ENCODE measurements at places on chromosomes 2 and 18.

DNA sequence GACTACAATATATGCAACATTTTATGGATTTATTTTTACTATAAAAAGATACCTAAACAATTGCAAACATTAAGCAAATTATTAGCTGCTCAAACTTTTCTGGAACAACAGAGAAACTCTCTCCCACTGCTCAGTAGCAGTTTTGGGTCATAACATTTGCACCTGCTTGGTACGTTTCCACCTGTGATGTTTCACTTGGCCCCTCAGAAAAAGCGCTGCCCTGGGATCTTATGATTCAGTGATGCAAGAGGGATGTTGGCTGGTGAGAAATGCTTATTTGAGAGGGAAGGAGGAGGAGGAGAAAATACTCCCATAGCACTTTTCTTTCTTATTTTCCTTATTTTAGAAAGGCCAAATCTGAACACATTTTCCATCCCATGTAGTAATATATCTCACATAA, 9.2 kb downstream of the IRS1 start:
- DNase-seq = no peak

DNA sequence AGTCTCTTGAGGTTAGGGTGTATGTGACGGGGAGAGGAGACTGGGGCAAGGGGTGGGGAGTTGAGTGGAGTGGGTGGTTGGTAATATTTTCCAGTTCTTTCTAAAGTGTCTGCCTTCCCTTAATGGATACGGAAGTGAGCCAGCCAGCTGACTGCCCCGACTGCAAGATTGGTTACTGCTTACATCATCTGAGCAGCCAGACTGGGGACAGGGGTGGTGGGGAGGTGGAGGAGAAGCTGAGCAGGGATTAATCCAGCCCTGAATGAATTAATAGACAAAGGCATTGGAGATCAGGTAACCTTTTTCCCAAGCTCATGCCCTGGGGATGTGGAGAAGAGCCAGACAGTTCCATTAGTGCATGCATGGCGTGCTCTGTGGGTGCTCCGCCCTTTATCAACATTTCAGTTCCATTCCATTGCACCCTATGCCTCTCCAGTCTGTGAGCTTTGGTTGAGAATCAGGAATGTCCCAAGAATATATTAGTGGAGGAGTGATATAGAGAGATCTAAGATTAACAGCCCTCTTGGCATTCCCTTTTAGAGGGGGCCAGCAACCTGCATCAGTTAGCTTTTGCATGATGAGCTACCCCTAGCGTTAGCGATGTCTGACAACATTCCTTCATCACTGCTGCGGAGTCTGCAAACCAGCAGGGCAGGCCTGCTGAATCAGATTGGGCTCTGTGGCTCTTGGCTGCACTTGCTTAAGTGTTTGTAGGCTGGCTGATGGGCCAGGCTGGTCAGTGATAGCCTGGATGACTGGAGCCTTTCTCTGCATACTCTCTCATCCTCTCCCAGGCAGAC, 67.4 kb downstream of the TNP1 start:
- DNase-seq = no peak

- peak; percentile 14 for DNase-seq
Observed at GRCh38 chr2:159249990-159250715, 36.4 kb downstream of the WDSUB1 start.

DNA sequence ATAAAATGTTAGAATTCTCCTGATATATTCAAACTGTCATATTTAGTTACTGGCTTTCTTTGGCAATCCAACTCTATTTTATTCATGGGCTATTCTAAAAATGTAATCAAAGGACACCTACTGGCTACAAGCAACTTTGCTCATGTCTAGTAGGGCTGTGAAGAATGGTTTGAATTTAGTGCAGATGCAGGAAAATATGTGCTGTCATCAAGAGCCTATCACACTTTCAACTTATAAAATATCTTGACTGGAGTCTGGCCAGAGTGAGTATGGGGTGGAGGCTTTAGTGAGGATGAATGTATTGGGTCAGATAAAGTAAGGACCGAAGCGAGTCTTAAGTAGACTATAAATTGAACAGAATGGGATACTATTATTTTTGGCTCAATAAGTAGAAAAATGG, 343.4 kb upstream of the SPRED2 start:
- DNase-seq = no peak

DNA sequence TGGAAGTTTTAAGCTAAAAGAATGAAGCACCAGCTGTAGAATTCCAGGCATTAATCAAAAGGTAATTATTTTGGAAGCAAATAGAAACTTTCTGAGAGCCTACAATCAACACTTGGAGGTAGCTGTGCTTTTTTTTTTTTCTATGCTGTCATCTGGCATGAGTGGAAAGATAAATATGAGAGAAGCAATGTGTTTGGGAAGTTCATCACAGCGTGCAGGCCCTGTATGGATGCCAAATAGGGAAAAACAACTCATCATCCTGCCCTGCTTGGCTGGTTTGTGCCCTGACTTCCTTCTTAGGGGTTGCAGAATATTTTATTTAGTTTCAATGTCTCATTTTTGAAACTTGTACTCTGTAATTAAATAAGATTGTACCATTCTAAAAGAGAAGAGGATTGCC, 437.4 kb downstream of the PIK3C3 start:
- no peak for DNase-seq

DNA sequence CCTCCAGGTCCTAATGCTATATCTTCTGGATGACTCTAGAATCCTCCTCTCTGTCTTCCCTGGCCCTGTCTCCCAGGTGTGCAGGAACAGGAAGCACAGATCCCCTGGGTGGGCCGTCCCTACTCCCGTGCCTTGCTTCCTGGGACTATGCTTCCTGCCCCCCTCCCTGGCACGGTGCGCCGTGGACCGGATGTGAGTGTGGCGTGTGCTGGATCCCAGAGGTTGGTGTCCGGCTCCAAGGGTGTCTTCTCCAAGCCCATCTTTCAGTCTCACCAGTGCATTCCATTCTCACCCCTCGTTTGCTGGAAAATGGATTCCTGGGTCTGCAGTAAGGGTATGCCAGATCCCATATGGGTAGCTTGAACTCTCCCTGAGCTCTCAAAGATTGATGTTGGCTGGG, 144.4 kb upstream of the TWIST2 start:
- no peak for DNase-seq

DNA sequence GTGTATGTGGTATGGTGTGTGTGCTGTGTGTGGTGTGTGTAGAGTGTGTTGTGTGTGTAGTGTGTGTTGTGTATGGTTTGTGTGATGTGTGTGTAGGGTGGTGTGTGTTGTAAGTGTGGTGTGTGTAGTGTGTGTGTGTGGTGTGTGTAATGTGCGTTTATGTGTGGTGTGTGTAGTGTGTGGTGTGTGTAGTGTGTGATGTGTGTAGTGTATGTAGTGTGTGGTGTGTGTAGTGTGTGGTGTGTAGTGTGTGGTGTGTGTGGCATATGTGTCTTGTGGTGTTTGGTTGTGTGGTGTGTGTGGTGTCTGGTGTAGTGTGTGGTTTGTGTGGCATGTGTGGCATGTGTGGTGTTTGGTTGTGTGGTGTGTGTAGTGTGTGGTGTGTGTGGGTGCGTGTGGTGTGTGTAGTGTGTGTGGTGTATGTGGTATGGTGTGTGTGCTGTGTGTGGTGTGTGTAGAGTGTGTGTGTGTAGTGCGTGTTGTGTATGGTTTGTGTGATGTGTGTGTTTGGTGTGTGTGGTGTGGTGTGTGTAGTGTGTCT, 4.0 kb upstream of the RTP5 start:
- no peak for DNase-seq

DNA sequence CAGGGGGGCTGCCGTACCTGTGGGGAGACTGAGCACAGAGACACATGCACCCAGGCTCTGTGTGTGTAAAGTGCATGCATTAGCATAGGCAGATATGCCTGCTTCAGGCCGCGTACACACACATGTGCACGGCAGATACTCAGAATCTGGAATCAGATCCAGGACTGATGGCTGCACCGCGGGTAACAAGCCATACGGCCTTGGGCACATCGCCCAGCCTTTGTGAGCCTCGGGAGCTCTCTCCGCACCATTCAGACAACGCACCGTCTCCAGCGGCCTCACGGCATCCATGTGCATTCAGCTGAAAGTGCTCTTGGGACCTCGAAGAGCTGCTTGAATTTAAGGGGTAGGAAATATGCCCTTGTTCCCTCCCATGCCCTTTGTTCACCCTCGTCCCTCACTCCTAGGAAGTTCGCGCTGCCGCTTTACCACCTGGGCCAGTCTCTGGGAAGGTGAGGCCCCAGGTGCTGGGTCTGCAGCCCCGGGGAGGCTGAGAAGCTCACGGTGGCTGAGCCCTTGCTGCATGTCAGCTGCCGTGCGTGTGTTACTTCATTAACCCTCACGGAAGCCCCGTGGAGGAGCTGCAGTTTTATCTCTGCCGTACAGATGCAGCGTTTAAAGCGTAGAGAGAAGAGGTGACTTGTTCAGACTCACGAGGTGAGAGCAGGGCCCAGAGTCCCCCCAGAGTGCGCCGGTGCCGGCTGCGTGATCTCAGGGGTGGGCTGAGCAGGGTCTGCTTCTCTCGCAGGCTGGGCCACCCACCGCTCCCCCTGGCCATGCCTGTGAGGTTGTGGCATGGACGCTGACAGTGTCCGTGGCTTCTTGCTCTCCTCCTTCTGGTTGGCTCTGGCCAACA, 377.7 kb upstream of the MYT1L start:
- no peak for DNase-seq

DNA sequence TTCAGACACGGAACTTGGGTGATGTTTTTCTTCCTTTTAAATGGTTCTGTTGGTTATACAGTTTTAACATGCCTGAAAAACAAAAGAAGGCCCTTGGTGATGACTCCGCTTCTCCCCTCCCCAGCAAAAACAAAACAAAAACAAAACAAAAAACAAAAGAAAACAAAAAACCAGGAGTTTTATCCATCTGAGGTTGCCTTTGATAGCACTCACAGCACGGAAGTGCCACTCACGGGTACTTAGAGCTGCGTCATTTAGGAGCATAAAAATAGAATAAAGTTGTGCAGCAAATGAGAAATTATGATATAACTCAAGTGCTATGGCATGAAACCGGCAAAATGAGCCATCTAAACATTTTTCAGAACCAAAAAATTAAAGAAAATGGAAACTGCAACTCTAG, 57.7 kb downstream of the ZEB2 start:
- no peak for DNase-seq

- no peak for DNase-seq
Observed at GRCh38 chr18:49055754-49056172, 105.0 kb upstream of the SMAD7 start.

DNA sequence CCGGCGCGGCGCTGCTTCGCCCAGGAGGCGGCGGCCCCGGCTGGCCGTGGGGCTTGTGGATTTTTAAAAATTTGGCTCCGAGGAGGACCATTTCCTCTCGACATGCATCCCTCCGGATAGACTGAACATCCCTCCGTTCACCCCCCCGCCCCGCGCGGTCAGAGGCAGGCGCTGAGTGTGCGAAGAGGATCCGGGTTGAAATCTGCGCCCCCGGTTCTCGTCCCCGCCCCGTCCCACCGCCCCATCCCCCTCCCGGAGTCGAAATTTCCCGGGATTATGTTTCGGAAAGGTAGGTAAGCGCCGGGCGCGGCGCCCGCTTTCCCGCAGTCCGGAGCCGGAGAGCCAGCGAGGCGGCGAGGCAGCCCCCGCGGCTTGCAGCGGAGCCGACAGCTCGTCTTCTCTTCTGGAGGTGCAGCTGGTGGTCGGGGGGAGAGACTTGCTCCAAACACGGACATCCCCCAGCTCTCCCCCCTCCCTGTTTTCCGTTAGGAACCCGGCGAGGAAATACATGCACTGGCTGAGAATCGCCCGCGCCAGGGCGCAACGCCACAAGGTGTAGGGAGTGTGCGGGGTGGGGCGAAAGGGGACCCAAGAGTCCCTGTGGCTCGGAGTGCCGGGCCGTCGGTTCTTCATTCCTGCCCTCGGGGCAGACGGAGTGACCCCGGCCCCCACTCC, at the start of gene PRKCE:
TSS of gene PRKCE (plus strand) at position 261 of the 675 bp plus-strand sequence.
- DNase-seq = peak; percentile 43

DNA sequence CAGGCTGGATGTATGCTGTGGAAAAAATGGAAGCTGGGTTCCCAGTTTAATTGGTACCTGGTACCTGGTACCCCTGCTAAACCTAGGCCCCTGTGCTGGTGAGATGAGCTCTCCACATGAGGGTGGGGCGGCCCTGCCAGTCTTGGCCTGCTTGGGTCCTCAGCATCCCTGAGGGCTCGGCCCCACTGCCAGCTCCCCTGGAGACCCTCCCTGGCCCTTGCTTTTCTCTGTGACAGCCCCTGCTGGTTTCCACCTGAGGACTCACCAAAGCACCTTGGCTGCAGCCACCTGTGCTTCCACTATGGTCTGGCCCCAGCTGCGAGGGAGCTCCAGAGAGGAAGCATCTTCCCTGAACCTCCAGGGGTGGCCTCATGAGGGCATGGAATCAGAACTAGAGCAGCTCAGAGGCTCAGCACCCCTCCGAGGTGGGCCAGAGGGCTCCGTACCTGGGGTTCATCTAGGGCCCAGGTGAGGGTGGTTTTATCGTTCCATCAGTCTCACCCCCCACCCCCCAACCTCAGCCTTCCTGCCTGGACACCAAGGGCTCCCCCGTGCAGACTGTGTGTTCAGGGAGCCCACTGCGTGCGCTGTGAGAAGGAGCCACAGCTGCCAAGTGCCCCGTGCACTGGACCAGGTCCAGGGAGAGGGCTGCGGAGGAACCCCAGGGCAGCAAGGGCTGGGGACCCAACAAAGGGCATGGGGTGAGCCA, 23.7 kb upstream of the HDAC4 start:
- no peak for DNase-seq

DNA sequence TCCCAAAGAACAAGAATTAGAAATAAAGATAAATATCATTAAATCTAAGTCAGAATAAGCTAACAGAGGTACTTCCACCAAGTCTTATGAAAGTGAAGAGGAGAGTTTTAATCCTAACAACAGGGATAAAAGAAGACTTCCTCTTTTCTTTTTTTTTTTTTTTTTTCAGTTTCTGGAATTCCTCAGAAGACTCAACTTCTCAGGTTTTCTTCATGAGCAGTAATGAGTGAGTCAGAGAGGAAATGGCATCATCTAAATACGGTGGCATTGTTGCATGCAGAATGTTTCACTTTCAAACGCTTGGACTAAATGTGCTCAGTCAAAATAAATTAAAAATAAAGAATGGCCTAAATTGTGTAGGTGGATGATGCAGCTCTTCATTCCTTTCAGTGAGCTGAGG, 45.6 kb upstream of the ARHGAP15 start:
- no peak for DNase-seq

DNA sequence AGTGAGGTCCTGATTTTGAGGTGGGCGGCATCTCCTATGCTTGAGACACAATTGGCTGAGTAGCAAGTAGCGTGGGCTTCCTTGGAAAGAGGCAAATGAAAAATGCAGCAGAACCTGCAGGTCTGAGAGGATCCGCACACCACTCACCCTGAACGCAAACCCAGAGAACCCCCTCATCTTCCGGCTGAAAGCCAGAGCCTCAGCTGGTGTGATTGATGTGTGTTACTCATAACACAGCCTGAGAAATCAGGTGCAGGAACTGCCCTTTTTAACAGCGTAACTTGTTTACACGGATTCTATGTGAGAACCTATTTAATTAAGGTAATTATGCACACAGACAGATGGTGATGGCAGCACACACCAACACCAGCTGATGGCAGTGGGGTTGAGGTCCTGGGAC, 123.4 kb downstream of the MRO start:
- no peak for DNase-seq

GRCh38 chr2:98478088-98478551, 33.5 kb downstream of the INPP4A start:
- no peak for DNase-seq

GRCh38 chr2:208256192-208256782, 1.4 kb upstream of the IDH1 start:
- peak; percentile 21 for DNase-seq

Measured in Caco-2 (cell line).